Inflammatory macrophage (primary cell): ENCODE measurements at places on chromosomes 16 and 17.

DNA sequence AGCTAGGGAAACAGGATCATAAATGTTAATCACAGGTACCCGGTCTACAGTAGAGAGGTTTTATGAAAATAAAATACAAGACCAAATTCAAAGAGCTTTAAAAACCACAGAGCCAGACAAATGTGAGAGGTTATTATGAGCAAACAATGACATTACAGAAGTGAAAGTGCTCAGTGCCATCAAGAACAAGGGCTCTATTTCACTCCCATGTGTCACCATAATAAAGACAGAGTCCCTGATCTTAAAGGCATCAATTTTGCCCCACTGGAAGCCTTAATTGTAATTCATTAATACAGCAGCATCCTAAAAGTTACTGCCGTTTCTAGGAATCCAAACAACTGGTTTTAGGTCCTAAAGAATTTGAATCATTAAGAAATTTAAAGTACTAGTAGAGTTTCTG is 43.7 kb upstream of the CDRT4 start:
- peak; percentile 38 for DNase-seq

DNA sequence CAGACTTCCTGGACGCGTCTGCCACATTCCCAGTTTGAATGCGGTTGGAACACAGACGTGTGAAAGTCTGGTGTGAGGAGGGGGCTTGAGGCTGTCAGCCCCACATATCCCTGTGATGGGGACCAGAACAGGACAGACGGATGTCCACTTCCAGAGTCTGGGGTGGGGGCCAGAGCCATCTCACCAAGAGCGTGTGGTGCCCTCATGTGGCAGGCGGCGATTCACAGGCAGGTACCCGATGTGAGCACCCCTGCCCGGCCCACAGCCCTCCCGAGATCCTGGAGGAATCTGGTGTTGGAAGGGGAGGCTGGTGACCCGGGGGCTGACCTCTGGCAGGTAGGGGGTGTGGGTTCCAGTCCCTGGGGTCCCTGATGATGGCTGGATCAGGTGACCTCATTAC is 51.5 kb downstream of the ENGASE start:
- no peak for DNase-seq

GRCh38 chr17:63578769-63579111 is 22.0 kb upstream of the TACO1 start:
- DNase-seq, result no peak

DNA sequence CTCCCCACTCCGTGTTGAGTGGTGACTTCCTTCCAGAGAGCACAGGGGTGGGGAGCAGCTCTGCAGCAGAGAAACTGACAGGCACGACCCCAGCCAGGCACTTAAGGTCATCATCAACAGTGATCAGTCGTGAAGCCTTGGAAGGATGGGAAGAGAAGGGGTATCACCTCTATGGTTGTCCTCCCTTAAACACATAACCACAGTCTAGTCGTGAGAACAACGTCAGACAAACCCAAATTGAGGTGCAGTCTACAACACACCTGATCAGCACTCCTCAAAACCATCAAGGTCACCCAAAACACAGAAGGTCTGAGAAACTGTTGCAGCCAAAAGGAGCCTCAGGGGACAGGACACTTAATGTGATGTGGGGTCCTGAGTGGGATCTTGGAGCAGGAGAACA is 68.3 kb downstream of the MPRIP start:
- no peak for DNase-seq

DNA sequence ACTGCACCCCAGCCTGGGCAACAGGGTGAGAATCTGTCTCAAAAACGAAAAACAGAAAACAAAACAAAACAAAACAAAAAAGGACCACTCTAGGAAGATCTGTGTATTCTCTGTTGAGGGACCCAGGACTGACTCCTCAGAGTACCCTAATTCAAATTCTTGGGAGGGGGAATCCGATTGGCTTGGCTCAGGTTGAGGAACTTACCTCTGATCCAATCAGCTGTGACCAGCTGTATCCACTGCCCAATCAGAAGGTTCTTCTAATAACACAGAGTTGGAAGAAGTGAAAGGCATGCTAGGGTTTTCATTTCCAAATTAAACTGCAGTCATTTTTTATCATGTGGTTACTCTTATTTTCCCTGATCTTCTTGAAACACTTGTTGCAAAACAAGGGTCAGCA is 105.9 kb upstream of the CACNG3 start:
- DNase-seq, result no peak

DNA sequence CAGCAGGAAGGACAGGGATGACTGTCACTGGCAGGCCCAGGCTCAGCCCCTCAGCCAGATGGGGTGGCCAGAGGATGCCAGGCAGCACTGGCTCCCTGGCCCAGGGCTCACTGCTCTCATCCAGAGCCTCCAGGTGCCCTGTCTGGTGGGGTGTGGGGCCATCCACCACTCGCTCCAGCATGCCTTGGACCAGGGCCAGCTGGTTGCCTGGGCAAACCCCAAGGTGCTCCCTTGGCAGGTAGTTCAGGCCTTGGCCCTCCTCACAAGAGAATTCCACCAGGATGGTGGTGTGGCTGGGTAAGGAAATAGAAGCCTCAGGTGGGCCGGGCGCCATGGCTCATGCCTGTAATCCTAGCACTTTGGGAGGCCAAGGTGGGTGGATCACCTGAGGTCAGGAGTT is 29.4 kb downstream of the LGALS9 start:
- DNase-seq, result no peak

- no peak for DNase-seq
Measured at GRCh38 chr17:20988896-20989295, 53.9 kb downstream of the USP22 start.

DNA sequence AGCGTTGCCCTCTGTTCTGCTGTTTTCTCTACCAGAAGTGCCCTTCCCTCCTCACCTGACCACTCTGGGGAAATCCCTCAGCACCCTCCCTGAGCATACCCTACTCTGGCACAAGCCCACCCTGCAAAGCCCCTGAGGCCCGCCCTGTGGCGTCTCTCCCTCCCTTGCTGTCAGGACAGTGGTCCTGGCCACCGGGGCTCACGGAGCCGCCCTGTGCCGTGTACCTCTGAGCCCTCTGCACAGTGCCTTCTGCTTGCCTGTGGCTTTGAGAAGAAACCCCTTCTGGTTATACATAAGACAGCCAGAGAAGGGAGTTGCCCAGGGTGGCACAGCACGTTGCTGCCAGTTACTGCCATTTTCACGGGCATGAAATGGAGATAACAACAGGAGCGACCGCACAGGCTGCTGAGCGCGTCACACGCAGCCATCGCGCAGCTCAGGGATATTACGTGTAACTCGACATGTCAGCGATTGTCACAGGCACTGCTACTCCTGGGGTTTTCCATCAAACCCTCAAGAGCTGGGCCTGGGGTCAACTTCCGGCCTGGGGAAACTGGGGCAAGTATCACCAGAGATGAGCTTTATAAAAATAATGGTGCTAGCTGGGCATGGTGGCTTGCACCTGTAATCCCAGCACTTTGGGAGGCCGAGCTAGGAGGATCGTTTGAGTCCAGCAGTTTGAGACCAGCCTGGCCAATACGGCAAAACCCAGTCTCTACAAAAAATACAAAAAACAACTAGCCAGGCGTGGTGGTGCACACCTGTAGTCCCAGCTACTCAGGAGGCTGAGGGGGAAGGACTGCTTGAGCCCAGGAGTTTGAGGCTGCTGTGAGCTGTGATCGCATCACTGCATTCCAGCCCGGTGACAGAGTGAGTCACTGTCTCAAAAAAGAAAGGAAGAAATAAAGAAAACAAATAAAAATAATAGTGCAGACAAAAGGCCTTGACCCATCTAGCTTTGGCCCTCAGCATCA is 14.8 kb downstream of the SCGB1C2 start:
- no peak for DNase-seq

GRCh38 chr16:48734220-48734619 is 124.2 kb upstream of the N4BP1 start:
- DNase-seq, result no peak

DNA sequence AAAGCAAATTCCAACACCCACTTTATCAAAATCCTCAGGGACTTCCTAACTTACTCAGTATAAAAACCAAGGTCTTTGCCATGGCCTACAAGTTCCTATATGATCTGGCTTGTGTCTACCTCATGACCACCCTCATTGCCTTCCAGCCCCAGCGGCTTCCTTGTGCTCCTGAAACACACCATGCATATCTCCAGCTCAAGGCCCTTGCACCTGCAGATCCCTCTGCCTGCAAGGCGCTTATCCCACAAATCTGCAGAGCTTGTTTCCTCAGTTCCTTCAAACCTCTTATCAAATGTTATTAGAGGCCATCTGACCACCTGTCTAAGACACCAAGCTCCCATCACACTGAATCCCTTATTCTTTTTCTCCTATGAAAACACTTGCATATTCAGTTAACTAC is 2.6 kb downstream of the BBS2 start:
- no peak for DNase-seq

GRCh38 chr16:72840631-72841381 is 207.1 kb downstream of the ZFHX3 start:
- DNase-seq, result peak; percentile 73

DNA sequence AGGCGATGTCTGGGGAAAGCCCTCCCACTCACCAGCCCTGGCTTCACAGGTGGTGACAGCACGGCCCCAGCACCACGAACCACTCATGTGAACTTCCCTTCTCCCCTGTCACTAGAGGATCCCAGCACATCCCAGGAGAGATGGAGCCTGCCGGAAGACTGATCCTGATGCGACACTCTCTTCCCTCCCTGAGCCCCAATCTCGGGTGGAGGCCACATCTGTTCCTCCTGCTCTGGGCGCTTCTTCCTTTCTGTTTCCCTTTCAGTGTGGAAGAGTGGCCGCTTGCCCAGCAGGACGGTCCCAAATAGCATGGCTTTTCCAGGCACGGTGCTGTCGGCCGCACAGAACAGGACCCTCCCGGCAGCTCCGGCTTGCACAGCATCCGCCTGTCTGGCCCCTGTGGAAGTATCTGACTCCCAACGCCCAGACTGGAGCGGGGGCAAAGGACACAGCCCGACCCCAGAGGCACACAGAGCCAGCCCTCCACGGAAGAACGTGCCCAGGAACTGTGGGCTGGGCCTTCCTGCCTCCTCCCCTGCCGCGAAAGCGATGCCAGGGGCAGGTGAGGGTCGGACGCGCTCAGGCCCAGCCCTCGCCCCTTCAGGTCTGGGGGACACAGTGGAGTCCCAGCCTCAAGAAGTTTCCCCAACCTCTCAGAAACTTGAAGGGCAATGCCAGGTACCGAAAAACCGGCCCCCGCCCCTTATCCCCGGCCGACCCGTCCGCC is 37.6 kb downstream of the CBFA2T3 start:
- DNase-seq, result no peak

DNA sequence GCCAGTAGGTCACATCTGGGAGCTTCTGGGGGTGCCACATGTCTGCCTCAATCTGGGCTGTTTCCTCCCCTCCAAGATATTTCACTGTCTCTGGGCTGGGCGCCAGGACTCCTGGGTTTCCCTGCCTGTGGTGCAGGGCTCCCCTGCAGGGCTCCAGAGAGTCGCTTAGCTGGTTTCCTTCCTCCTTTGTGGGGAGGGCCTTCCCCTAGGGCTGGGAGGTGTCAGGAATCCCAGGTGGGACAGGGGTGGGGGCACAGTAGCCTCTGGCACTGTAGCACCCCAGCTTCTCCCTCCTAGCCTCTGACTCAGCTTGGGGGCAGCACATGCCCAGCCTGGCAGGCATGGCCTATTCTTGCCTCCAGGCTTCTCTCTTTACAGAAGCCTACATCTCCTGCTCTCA is 2.6 kb downstream of the RARA start:
- no peak for DNase-seq

GRCh38 chr16:56363181-56363716 is 62.1 kb downstream of the AMFR start:
- DNase-seq, result no peak

DNA sequence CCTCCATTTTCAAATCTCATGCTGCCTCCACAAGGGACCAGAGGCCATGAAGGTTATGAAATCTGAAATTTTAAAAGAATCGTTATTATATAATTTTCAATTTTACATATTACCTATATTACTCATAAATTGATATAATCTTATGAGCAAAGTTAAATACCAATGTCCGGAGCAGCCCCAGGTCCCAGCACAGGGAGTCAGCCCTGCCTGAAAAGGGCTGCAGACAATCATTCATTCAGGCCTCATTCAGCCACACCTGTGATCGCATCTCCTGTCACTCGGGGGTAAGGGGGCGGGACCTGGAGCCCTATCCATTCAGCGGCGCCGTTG is 172.5 kb downstream of the AHSP start:
- no peak for DNase-seq

GRCh38 chr17:29579866-29580771 is 9.3 kb downstream of the GIT1 start:
- peak; percentile 83 for DNase-seq

GRCh38 chr17:3888343-3889171 is 4.3 kb downstream of the CAMKK1 start:
- no peak for DNase-seq

DNA sequence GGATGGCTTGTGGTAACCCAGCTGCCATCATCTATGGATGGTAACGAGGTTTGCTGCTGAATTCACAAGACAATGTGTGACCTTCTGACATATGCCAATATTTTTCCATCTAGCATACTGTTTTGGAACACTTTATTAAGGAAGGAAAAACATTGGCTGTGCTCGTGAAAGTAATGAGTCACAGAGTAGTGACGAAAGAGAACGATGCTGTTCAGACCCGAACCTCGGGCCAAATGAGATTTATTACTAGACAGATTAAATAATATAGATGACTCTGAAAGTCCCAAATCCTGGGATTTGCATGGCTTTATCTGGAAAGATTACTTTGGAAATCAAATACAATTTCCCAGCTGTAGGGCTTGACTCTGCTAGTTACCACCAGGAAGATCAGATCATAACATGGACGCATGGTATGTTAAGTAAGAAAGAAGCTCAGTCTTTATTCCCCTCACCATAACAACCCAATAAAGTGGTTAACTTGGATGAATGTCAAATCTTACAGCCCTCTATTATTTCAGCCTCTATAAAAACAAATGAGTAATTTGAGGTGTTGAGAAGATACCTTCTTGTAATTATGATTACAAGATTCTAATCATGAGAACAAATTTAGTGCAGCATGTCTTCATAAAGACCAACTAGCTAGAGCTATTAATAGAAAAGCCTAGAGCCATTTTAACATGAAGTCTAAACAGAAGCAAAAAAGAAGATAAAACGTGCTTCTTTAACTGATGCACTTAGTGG is 32.6 kb downstream of the ERN1 start:
- DNase-seq, result no peak

DNA sequence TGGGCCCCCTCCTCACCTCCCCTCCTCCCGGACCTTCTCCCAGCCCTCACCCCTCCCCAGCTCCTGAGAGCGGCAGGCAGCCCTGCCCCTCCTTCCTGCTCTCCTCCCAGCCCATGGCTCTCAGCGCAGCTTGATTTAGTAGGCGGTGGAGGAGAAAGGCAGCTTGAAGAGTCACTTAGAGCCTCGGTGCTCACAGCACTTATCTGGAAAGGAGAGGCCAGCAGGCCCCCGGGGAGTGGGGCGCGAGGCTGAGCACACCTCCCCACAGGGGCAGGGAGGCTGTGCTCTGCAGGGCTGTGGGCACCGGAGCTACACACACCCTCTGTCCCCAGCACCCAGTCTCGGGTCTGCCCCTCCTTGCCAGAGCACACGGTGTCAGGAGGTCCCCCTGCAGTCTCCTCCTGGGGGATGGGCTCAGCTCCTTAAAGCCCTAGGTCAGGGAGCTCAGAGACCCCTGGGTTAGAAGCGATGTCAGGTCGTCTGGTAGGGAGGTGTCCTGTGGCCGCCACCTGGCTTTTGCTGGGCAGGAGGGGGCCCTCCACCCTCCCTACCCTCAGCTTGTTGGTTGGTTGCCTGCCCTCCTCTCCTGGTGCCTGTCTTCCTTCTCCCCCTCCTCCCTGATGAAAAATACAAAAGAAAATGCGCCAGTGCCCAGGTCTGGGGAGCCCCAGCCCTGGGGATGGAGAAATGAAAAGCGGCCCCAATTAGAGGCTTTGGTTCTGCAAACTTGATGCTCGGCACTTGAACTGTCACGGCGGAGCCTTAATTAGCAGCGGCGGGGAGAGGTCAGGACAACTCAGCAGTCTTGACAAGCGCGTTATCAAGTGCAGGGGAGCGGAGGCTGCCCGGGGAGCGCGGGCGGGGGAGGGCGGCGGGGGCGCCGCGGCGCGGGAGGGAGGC is 151.1 kb upstream of the GSE1 start:
- DNase-seq, result peak; percentile 17
